ENCODE measurements at places on chromosomes 2 and 18.

- DNase-seq, result no peak
These were observed 695.8 kb downstream of the RNF144A start for GRCh38 chr2:7612969-7613368.

DNA sequence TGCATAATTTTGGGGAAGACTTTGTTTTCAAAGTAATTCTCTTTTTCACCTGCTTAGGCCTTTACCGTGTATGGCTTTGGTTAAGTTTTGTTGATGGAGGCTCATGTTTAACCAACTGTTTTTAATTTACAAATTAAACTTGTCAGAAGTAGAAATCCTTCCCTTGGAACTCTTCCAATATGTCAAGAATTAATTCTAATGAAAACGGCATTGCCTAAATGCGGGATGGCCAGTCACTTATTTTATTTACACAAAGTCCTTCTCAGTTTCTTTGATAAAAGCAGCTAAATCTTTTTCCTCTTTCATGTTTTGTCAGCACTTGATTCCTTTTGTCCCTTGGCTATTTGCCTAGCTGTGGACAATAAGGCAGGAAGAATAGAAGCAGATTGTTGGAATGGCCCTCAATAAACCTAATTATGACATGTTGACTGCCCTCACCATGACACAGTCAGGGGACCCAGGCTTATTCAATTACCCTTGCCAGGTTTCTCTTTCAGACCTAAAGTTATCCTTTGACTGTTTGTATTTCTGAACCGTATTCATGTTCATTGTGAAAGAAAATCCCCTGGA, 26.3 kb downstream of the PAX3 start:
- DNase-seq, result no peak

DNA sequence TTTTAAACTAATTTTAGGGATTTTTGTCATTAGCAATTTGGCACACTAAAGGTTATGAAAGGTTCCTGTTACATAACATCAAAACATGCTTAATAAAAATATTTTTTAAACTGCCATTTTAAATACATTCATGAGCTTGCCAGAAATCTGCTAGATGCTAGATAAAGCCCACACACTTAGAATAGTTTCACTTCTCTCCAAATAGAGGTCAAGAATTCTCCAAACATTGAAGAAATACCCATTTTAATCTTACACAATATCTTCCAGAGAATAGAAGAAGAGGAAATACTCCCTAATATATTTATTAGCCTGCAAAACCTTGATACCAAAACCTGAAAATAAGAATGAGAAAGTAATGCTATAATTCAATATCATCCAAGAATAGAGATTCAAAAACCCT, 247.5 kb downstream of the PTH2R start:
- DNase-seq, result no peak

DNA sequence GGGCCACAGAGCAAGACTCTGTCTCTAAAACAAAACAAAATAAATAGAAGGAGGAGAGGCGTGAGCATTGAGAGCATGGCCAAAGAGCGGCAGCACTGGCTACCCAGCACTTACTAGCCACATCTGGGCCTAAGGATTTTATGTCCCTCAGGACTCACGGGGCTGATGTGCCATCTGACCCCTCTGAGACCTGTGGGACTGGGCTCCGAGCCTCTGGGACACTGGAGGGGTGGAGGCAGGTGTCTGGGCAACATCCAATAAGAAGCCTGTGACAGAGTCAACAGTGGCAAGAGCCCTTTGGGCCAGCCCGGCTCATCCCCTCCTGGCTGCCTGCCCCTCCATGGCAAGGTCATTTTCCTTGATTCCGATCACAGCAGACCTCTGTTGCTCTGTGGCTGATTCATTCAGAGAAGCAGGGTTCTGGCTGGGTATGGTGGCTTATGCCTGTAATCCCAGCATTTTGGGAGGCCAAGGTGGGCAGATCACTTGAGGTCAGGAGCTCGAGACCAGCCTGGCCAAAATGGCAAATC, 60.7 kb downstream of the RRM2 start:
- DNase-seq, result no peak

DNA sequence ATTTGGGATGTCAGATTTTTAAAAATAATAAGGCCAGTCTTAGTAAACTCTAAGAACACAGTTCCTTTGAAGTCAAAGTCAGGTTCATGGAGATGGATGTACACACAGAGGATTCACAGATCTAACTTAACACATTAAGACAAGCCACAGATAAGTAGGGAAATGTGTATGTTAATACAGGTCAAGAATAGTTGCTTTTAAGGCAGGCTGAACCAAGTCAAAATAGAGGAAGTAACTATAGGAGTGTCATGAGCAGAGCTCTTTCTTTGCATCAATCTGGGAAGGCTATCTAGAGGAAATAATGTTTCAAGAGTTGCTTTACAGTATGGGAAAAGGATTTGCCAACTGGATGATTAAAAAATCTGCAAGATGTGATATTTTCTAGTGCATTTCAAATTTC, 128.0 kb upstream of the FBXO11 start:
- no peak for DNase-seq

- peak; percentile 52 for DNase-seq
These were observed 2.2 kb downstream of the MYT1L start for GRCh38 chr2:2328848-2329247.

- DNase-seq, result no peak
These were observed 22.6 kb downstream of the ANXA4 start for GRCh38 chr2:69764286-69765095.

DNA sequence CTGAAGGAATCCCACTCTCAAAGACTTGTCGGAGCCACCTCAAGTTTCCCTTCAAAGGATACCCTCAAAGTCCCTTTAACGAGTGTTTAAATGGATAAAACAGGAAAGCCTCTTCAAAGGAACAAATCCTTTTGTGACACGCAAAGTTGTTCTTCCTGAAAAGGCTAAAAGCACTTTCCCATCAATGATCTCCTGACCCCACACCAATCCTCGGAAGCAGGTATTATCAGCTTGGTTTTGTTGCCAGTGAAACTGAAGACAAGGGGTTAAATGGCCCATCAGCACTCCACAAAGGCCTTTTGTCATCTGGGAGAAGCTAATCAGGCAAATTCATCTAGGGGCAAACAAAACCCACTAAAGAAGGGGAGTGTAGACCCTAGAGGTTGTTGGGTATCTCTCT, 418.0 kb upstream of the ID2 start:
- no peak for DNase-seq

DNA sequence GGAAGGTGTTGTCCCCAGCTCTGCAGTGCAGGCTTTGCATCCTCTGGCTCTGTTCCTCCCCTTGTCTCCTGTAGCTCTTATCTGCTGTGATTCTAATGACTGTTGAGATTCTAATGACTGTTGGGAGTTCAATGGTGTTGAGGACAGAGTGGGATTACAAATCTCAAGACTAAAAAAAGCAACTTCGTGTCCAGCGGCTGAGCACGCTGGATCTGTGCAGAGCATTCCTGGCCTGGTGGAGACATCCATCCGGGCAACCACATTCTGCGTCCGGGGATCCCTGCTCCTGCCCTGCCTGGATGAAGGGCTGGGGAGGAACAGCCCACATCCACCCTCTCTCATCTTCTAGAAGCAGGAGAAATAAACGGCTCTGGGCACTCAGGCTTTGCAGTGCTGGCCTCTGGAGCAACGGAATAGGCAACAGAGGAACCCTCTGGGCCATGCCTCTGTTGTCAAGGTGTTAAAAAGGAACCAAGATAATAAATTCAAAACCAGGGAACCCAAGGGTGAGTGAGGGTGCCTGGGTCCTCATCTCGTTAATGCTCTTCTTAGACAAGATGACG, 106.7 kb upstream of the ASB18 start:
- no peak for DNase-seq
